ENCODE measurements at places on chromosomes 4 and X.

DNA sequence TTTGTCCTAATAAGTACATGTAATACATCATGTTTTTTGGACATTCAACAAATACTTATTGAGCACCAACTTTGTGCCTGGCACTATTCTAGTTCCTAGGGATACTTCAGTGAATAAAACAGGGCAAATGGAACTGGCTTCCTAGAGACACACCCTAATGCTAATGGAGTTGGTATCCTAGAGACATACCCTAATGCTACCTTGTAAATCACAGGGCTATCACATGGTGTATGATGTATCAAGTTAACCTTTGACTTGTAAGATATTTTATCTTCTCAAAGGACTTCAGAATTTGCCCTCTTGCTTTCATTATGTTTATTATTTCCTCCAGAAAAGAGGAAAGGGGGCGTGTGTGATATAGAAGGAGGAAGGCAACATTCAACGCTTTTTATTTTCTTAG is 10.1 kb downstream of the GK start:
- no peak for DNase-seq

DNA sequence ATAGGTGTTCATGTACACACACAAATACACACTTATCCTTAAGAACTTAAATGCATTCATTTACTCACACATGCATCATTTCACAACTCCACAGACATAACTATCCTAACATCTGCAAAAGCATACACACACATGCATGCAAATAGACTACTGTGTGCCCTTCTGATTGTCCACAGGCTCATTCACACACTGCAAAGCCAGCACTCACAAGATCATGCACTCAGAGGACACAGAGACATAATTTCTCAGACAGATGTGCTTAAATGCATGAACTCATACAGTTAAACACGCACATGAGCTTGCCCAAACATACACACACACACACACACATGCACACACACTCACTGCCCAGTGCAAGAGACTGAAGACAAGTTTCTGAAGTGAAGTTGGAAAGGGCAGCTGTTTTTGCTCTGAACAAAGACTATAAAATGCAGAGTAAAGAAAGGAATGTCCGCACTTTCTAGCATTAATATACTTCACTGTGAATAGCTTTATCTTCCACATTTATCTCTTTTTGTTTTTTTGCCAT is 1018.0 kb upstream of the HS3ST1 start:
- DNase-seq = no peak

DNA sequence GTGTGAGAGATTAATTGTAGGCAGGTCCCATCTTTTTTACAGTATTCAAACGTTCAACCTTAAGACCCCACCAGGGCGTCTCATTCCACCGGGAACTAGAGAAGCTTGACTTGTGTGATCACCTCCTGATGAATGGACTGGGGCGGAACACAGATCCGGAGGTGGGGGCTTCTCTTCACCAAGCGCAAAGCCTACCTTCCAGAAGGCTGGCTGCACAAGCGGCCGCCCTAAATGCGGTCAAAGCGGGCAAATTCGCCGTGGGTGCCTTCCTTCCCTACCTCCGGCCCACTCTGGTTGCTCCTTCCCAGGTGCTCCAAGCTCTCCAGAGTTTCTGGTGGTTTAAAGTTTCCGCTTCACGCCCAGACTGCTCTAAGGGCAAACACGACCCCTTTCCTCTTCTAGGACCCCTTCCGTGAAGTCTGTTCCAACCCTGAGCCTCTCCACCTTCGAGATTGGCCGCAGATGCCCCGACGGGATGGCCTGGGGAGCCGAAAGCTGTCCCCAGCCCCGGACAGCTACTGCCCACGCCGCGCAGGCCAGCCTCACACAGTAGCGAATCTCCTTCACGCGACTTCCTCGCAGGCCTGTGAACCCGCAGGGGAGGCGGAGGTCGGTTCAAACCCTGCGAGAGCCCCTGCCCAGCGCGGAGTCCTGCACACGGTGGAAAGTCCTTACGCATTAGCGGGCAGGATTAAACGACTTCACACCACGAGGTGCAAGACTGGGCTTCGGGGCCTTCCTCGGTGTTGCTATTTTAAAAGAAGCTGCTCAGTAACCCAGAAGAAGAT is 1.6 kb upstream of the WWC2 start:
- no peak for DNase-seq

DNA sequence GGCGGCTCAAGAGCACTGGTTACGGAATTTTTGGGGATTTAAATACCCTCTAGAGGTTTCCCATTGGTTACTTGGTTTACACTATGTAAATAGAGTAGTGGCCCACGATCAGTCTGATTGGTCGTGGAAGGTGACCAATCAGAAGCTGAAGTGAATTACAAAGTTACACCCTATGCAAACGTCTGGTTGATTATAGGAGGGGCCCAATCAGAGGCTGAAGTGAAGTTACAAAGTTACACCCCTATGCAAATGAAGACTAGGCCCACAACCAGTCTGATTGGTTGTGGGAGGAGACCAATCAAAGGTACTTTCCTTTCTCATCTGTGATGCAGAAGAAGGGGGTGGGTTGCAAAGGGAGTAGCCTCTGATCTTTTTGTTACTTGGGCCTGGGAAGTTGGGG is 45.1 kb upstream of the HSD17B10 start:
- no peak for DNase-seq

GRCh38 chr4:122588453-122589238 is 32.2 kb downstream of the IL21 start:
- no peak for DNase-seq

GRCh38 chr4:48342606-48342880 is 1.2 kb downstream of the SLAIN2 start:
- no peak for DNase-seq

GRCh38 chrX:18098763-18099162 is 121.9 kb downstream of the BEND2 start:
- no peak for DNase-seq

GRCh38 chr4:98493296-98493695 is 165.1 kb downstream of the TSPAN5 start:
- DNase-seq = no peak

GRCh38 chr4:41542526-41543275 is 4.7 kb downstream of the LIMCH1 start:
- DNase-seq = no peak

DNA sequence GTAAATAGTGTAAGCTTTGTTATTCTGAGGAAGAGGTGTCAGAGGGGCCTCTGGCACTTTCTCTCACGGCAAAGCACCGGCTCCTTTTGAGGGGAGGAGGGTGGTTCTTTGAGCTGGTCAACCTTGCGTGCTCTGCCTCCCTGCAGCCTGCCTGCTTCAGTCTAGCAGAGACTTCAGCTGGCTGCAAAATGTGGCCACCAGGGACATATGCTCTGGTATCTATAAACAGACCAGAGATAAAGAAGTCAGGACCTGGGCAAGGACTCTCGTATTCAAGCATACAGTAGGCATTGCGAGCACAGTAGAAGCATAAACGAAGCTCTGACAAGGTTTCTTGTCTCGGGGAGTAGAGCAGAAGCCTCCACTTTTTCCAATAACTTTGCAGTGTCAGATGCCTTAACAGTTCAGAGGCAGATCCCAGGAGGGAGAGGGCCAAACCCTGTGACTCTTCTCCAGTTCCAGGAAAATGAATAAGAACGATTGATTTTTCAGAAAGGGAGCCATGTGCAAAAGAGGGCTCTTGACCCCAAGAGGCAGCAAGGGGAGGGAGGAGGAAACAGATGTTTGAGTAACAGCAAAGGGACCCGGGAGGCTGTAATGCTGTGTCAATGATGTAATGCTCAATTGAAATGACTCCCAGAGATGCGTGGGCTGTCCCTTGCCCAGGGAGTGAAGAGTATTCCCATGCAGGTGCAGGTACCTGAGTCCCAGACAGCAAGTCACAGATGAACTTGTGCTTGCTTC is 57.9 kb upstream of the TEX13D start:
- no peak for DNase-seq

DNA sequence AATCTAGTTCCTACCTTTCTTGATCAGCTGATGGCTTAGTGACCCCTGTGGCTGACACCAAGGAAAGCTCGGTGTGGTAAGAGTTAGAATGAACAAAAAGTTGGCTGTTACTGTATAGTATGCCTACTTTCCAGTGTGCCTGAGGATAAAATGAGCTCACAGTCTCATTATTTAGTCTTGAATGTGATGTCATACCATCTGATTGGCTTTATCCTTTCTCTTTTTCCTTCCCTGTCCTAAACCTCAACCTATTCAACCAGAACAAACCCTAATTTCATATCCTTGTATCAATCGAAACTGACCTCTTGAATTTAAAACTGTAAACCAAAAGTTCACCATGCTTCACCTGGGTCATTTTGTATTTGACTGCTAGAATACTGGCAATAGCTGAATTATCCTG is 156.4 kb downstream of the PPARGC1A start:
- no peak for DNase-seq

- DNase-seq = no peak
These were observed 1658.0 kb downstream of the STIM2 start for GRCh38 chr4:28518561-28519165.

GRCh38 chrX:129732857-129733256 is 5.9 kb upstream of the XPNPEP2 start:
- DNase-seq = no peak

Data from NCI-H1092 treated with DMSO at 0.1 percent for 48 hours (cell line).